Epithelial cell of esophagus (primary cell): ENCODE measurements at places on chromosomes 13 and 19.
A peak's percentile ranks its signal among the peaks of the same experiment; 100 is the strongest.

- DNase-seq = peak; percentile 93
Measured at GRCh38 chr13:106276876-106277275, 258.6 kb downstream of the EFNB2 start.

DNA sequence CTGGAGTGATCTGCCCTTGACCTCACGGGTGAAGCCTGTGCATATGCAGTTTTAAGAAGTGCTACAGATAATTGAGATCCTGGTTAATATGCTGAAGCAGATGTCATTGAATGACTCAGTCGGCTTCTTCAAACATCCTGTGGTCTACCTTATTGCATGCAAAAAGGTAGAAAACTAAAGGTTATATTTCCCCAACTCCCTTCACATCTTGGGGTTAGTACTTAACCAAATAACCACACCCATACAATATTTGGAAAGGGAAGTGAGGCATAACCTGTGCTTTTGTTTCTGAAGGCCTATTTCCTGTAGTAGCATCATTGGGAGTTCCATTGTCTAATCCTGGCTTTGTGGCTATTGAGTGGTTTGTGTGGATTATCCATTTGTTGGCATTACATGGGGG, 58.3 kb downstream of the RAP2A start:
- DNase-seq = peak; percentile 42

- peak; percentile 77 for DNase-seq
Measured at GRCh38 chr13:98507282-98507797, 69.6 kb downstream of the STK24 start.

- DNase-seq = peak; percentile 36
Measured at GRCh38 chr19:29665826-29666577, 741 bp downstream of the PLEKHF1 start.

- no peak for DNase-seq
Measured at GRCh38 chr19:10431943-10432735, 11.8 kb downstream of the PDE4A start.

DNA sequence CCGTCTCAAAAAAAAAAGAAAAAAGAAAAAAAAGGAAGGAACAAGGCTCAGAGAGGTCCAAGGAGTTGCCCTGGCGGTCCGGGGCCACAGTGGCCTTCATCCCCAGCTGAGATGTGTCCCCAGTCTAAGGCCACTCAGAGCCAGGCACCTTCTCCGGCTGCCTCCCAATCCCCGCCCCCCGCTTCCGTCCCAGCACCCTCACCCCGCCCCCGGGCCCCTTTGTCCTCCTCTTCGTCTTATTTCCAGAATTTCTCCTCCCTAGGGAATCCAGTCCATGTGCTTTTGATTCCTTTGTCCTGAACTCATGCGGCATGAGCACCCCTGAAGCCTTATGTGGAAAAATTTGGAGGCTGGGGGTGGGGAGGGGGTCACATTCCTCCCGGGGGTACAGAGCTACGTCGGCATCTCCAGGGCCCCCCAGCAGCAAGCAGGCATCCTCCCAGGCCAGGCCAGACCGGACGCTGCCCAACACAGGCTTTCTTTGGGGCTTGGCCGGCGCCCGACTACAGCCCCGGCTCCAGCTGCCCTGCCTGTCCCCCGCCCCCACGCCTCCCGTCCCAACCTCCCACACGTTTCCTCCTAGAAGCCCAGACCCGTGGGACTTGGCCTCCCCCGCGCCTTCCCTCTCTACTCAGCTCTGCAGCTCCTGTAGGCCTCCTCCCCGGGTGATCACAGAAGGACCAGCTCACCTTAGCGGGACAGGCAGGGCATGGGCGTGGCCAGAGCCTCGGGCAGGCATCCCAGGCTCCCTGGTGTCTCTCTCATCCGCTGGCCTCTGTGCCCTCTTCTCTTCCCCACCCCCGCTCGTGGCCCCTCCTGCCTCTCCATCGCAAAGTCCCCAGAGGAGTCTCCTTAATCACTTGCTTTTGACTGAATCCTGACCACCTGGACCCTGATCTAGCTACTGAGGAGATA, 17.8 kb upstream of the ADGRE5 start:
- peak; percentile 43 for DNase-seq

DNA sequence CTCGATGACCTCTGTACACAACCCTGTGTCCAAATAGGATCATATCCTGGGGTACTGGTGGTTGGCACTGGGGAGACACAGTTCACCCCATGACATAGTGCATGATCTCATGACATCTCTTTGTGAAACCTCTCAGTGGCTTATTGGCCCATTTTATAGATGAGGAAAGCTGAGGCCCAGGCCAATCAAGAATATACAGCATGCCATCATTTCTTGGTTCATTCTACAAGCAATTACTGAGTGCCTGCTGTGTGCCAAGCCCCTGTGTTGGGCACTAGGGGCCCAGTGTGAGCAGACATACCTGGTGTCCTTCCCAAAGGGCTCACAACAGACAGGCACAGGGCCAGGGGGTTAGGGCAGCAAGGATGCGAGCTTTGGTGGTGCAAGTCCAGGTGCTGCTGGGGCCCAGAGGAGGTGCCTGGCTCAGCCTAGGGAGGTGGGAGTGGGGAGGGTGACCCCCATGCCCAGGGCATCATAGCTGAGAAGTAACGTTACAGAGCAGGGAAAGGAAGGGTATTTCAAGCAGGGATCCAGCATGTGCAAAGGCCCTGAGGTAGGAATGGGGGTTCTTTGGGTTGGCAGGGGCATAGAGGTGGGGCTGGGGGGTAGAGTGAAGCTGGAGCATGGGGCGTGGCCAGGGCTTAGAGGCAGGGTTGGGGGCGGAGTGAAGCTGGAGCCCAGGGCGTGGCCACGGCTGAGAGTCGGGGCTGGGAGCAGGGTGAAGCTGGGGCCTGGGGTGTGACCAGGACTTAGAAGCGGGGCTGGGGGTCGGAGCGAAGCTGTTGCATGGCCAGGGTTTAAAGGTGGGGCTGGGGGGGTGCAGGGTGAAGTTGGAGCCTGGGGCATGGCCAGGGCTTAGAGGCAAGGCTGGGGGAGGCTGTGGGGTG, 20.7 kb downstream of the COLGALT1 start:
- DNase-seq = no peak

- DNase-seq = peak; percentile 43
Measured at GRCh38 chr13:25232937-25233515, 54.3 kb downstream of the MTMR6 start.

DNA sequence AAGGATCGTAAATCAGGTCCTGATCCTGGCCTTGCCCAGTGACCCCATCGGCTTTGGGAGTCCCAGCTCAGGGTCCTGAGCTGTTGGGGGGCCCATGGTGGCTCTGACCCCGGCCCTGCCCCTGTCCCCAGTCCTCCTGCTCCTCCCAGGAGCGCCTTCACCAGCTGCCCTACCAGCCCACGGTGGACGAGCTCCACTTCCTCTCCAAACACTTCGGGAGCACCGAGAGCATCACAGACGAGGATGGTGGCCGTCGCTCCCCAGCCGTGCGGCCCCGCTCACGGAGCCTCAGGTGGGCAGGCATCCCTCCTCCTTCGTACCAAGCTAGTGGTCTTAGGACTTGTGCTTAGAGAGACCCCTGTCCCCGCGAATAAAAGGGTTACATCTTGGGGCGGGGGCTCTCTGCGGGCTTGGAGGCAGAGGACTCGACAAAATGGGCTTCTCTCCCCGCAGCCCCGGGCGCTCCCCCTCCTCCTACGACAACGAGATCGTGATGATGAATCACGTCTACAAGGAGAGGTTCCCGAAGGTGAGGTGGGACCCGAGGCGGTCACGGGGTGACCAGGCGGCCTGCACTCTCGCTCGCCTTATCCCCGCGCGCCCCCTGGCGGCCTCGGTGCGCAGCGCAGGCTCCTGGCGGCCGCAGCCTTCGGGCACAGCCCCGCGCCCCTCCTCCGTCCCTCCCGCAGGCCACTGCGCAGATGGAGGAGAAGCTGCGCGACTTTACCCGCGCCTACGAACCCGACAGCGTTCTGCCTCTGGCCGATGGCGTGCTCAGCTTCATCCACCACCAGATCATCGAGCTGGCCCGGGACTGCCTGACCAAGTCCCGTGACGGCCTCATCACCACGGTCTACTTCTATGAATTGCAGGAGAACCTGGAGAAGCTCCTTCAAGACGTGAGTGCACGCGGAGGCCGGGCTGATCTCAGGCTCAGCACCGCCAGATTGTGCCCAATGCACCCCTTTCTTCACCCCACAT, 9.1 kb downstream of the MAST1 start:
- DNase-seq = peak; percentile 81

DNA sequence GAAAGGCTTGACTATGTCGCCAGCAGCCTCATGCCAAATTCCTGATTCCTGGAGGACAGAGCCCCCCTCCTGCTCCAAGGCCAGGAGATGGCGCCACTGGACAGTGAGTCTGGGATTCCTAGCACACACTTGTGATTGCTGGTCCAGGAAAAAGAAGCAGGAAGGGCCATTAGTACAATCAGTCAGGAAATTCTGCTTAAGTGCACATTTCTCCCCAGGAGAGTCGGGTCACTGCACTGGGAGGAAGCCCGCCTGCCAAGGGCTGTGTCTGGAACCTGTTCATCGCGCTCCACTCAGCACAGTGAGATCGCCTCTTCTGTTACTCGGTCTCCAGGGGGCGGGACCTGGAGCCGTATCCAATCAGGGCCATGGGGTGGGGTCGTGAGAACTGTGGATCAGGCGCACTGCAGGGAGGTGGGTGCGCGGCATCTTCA, 65.1 kb downstream of the ZNF823 start:
- peak; percentile 55 for DNase-seq

- no peak for DNase-seq
Measured at GRCh38 chr19:46722421-46723022, 5.6 kb upstream of the PRKD2 start.
